ENCODE measurements at places on chromosomes 3 and 15.

GRCh38 chr3:185825639-185826481 lies 1.0 kb upstream of the IGF2BP2 start:
- no peak for DNase-seq

GRCh38 chr15:68512598-68512997 lies 66.2 kb upstream of the CORO2B start:
- DNase-seq, result no peak

DNA sequence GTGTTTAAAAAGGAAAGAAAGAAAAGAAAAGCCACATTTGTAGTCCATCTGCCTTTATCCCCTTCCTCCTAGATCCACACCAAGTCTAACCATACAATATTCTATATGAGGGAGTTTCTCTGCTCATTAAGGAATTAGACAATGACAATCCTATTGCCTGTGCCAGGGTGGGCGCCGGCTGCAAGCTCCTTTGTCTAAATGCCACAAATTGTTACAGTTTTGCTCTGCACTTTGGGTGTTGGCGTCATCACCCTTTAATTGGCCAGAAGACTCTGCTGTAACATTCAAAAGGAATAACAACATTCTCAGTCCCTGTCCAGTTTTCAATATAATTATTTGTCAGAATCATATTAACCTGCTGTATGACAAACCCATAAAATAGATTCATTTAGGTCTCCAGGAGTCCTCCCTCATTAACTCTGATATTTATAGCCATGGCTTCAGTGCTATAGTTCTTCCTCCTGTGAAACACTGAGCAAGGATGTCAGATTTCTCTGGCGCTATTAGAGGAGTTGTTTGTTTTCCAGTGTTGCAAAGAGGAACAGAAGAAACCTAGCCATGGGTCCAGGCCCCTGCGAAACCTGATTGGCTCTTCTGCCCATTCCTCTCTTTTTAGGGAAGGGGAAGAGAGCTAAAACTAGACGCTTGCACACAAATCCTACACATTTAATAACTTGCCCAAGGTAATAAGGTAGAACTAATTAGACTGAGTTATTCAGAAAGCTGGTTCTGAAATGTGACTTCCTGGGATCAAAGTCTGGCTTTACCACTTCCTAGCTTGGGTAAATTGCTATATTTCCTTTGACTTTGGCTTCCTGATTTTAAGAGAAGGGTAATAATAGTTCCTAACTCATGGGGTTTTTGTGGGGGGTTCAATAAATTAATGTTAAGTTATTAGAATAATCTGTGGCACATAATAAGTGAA lies 112.4 kb downstream of the CD47 start:
- no peak for DNase-seq

DNA sequence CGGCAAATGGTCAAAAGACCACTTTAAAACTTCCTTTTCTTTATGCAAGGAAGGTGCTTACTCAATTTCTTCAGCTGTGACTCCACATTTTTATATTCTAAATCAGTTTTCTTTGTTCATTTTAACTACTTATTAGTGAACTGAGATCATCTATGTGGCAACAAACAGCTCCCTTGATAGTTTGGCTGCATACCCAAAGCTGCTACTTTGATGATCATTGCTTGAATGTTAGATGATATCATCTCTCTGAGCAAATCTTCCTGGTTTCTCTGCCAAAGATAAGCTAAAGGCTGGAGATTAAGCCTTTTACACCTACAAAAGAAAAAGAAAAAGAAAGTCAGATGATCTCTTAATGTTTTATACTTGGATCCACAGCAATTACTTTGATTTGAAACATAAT lies 95.5 kb downstream of the DPH6 start:
- no peak for DNase-seq
